Activated T-helper 17 cell treated with anti-CD3 and anti-CD28 coated beads, Interleukin-2, amount 50 U/mL, for 72 hours (primary cell): ENCODE measurements at places on chromosomes 4 and X.

DNA sequence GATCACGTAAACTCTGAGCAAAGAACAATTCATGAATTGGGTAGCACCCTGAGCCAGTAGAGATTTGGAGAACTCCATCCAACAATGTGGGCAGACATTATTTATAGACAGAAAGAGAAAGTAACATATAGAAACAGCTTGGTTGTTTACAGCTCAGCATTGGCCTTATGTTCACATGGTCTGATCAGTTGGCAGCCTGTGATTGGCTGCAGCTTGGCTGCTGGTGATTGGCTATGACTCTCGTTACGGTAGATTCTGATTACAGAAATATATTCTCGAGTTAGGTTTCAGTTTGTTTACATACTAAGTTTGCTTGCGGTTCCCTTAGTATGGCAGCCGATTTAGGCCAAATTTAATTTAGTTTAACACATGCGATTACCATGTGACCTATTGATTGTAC lies 663.4 kb downstream of the RAPGEF2 start:
- no peak for ATAC-seq
- H3K4me1 ChIP-seq = no peaks in the 10 kb centered on the region
- H3K27me3 ChIP-seq = no peaks in the 10 kb centered on the region
- H3K4me3 ChIP-seq = no peak overlapping the region

DNA sequence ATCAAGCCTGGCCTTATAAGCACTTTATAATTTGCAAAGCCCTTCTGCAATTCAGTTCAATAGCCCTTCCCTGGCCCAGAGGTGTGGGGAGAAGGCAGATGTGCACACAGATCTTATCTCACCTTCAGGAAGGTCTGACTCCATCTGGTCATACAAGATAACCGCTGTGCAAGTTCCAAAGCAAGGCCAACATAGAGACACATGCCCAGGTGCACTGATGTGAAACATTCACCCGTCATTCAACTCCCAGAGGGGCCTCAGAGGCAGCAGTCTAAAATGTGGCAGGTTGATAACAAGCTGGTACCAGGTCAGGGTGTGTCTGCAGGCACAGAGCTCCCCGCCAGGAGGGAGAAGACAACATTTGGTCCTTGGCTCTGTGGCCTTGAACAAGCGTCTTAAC lies 10.9 kb upstream of the WFS1 start:
- H3K27ac ChIP-seq = no peak overlapping the region
- H3K4me1 ChIP-seq = no peaks in the 10 kb centered on the region
- H3K27me3 ChIP-seq = peaks cover 24% of the 10 kb centered on the region
- no peaks in the 10 kb centered on the region for H3K36me3 ChIP-seq
- no peak for ATAC-seq
- no peak overlapping the region for H3K4me3 ChIP-seq

DNA sequence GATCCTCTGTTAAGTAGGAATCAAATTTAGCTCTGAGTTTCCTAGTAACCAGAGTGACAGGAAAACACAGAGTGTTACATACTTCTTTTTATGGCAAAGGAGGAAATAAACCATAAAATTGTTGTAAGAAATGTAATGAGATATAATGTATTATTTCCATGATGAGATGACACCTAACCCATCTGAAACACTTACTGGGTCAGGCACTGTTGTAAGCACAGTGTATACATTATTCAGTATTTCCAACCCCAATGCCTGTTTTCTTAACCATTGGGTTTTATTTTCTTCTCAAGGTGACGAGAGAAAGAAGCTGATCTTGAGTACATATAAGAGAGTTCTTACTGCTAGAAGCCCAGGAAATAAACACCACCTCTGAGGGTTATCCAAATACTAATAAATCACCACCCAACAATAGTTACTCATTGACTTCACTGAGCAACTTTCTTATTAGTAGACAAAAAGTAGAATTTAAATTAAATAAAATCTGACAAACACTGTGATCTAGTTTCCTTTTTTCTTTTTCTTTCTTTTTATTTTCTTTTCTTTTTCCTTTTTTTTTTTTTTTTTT lies 4.2 kb upstream of the ENAM start:
- H3K4me3 ChIP-seq = no peak overlapping the region
- H3K36me3 ChIP-seq = no peaks in the 10 kb centered on the region
- no peak overlapping the region for H3K27ac ChIP-seq
- no peaks in the 10 kb centered on the region for H3K4me1 ChIP-seq
- no peaks in the 10 kb centered on the region for H3K27me3 ChIP-seq
- ATAC-seq = peak; percentile 62

GRCh38 chr4:165906272-165906671 lies 33.2 kb downstream of the TLL1 start:
- H3K4me1 ChIP-seq = no peaks in the 10 kb centered on the region
- ATAC-seq = no peak
- H3K27me3 ChIP-seq = no peaks in the 10 kb centered on the region
- no peak overlapping the region for H3K4me3 ChIP-seq
- H3K36me3 ChIP-seq = no peaks in the 10 kb centered on the region
- H3K27ac ChIP-seq = no peak overlapping the region

DNA sequence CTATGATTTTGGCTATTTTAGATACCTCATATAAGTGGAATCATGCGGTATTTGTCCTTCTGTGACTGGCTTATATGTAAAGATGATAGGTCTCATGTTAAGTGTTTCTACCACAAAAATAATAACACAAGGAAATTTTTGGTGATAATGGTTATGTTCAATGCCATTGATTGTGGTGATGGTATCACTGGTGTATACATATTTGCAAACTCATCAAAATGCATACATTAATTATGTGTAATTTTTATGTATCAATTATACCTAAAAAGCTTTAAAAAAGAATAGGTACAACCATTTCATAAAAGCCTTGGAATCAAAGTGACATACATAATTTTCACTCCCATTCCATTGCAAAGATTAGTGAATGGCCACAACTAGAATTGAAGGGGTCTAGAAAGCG lies 178.3 kb upstream of the FMR1 start:
- H3K27ac ChIP-seq = no peak overlapping the region
- no peak for ATAC-seq
- no peaks in the 10 kb centered on the region for H3K36me3 ChIP-seq
- H3K4me3 ChIP-seq = no peak overlapping the region
- H3K27me3 ChIP-seq = peaks cover 2% of the 10 kb centered on the region
- H3K4me1 ChIP-seq = no peaks in the 10 kb centered on the region

- ATAC-seq = peak; percentile 66
- H3K4me1 ChIP-seq = peaks cover 34% of the 10 kb centered on the region
- peak overlapping the region; percentile 99 for H3K27ac ChIP-seq
- H3K36me3 ChIP-seq = peaks cover 35% of the 10 kb centered on the region
Measured at GRCh38 chr4:119212964-119213606, 572 bp downstream of the USP53 start.

DNA sequence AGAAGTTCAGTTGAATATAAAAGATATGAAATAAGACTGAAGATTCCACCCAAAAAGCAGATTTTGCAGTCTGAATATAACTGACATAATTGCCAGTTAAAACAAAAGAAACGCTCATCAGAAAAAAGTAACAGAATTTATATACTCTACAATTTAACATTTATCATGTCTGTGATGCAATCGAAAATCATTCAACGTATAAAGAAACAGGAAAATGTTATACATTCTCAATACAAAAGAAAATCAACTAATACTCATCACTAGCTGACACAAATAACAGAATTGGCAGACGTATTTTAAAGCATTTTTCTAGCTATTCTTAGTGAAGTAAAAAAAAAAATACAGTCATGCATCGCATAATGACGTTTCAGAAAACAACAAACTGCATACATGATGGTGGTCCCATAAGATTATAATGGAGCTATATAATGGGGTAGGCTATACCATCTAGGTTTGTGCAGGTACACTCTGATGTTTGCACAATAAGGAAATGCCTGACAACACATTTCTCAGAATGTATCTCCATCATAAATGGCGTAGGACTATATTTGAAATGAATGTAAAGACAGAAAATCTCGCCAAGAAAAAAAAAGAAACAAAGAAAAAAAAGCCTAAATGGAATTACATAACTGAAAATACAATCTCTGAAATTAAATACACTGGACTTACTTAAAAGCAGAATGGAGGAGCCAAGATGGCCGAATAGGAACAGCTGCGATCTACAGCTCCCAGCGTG lies 34.3 kb downstream of the OR13H1 start:
- H3K4me1 ChIP-seq = no peaks in the 10 kb centered on the region
- no peak for ATAC-seq
- no peaks in the 10 kb centered on the region for H3K36me3 ChIP-seq
- peaks cover 4% of the 10 kb centered on the region for H3K27me3 ChIP-seq

DNA sequence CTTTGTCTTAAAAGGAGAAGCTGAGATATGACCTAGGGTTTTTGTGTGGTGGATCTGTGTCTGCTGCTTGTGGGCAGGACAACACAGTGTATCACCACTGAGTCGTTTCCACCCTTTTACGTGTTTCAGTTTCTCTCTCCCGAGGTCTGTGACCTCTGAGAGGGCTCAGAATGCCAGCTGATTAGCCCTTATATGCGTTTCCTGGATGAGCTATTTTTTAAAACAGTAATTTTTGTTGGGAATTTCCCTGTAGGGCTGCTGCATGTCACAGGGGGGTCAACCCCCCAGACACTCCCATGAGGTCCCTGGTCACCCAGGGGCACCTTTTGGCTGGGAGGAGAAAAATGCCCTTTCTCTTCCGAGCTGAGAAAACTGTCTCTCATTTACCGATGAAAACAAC lies 170.4 kb upstream of the CASK start:
- peak; percentile 94 for ATAC-seq
- H3K4me3 ChIP-seq = peak overlapping the region; percentile 54
- peaks cover 11% of the 10 kb centered on the region for H3K4me1 ChIP-seq
- no peaks in the 10 kb centered on the region for H3K36me3 ChIP-seq

DNA sequence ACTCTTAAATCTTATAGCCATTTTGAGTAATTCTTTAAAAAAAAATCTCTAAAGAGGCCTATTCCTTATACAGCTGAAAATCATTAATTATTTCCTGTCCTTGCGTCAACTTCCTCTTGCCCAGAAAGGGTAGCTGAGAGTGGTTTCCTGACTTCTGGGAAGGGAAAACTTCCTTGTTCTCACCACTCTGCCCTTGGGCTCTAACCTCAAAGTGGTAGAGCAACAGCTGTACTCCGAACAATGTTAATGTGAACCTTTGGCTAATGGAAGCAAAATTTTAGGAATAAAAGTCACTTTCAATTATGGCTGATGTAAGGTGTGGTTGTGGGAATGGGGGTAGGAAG lies 15.3 kb downstream of the KLHL2 start:
- H3K4me3 ChIP-seq = peak overlapping the region; percentile 28
- H3K4me1 ChIP-seq = peaks cover 24% of the 10 kb centered on the region
- no peaks in the 10 kb centered on the region for H3K27me3 ChIP-seq
- H3K36me3 ChIP-seq = peaks cover 64% of the 10 kb centered on the region
- H3K27ac ChIP-seq = peak overlapping the region; percentile 64
- no peak for ATAC-seq

GRCh38 chr4:154928640-154929257 lies 147.7 kb downstream of the RBM46 start:
- no peak for ATAC-seq
- H3K36me3 ChIP-seq = no peaks in the 10 kb centered on the region
- no peak overlapping the region for H3K4me3 ChIP-seq
- H3K4me1 ChIP-seq = no peaks in the 10 kb centered on the region
- no peaks in the 10 kb centered on the region for H3K27me3 ChIP-seq

GRCh38 chr4:108141213-108141950 lies 27.4 kb downstream of the LEF1 start:
- H3K27me3 ChIP-seq = no peaks in the 10 kb centered on the region
- H3K4me3 ChIP-seq = peak overlapping the region; percentile 76
- ATAC-seq = peak; percentile 46

DNA sequence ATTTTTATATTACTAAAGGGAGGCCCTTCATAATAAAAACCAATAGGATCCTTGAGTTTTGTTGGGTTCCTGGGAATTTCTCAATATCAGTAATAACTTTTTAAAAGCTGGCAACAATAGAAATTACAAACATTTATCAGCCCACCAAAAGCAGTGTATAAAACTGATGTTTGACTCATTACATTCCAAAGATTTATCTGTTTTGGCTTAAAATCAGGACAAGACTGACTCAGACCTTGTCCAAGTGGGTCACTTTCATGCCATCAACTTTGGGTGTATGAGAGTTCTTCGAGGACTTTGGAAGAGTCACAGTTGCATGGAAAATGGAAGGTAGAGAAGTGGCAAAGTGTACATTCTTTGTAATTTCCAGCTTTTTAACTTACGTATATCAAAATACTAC lies 102.8 kb downstream of the FRMPD4 start:
- no peaks in the 10 kb centered on the region for H3K27me3 ChIP-seq
- H3K36me3 ChIP-seq = no peaks in the 10 kb centered on the region
- H3K4me3 ChIP-seq = no peak overlapping the region
- H3K27ac ChIP-seq = no peak overlapping the region
- H3K4me1 ChIP-seq = no peaks in the 10 kb centered on the region

GRCh38 chr4:93828332-93828994 lies at the start of gene ATOH1:
Gene ATOH1 (plus strand): TSS chr4:93828753. CDS start chr4:93828927, 174 bp downstream.
- H3K27me3 ChIP-seq = peaks cover 61% of the 10 kb centered on the region
- H3K36me3 ChIP-seq = peaks cover 4% of the 10 kb centered on the region
- no peaks in the 10 kb centered on the region for H3K4me1 ChIP-seq
- H3K27ac ChIP-seq = no peak within 1 kb of the TSS
- no peak for ATAC-seq

DNA sequence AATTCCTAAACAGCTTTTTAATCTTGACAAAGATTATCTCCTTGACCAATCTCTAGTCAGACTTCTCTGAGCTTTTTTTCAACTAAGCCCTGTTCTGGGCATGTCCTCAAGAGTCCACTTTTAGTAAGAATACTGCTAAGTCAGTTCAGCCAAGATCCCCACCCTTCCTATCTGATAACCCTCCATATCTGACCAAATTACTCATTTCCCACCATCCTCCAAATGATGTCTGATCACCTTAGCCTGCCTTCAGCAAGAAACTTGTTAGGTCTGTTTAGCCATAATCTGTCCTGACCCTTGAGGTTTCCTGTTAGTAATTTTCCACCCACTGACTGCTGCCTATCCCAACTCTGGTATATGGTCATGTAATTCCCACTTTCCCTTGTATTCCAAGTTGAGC lies 65.2 kb downstream of the FAM13A start:
- no peaks in the 10 kb centered on the region for H3K36me3 ChIP-seq
- H3K27me3 ChIP-seq = no peaks in the 10 kb centered on the region
- H3K4me3 ChIP-seq = no peak overlapping the region
